ENCODE measurements at places on chromosomes 13 and 19. TPM values are rescaled to one million over a fixed set of nuclear protein-coding genes. Genes with fewer than 3 reads are reported as not detected.

LILRA1 gene
- not detected for total RNA-seq

SPTBN4 gene
- total RNA-seq: 0.43 TPM

GFY gene
- total RNA-seq: not detected

RETN gene
- total RNA-seq: not detected

CCDC70 gene
- total RNA-seq: not detected

DNA sequence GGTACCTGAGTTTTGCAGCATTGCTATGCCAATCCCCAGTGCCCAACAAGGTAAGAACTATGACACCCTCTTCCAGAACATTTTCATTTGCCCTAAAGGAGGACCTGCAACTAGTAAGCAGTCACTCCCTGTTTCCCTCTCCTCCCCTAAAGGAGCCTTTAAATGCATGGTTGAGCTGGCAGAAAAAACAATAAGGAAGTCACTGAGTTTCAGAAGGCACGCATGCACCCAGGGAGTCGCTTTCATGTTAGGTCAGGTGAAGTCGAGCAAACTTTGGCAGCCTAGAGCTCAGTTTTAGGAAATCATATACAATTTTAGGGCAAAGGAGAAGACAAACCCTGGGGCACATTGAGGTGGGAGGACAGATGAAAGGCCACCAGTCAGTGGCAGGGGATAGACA is 11.8 kb downstream of the NLRP11 start:
- no peaks in the 10 kb centered on the region for H3K4me1 ChIP-seq
- H3K27me3 ChIP-seq: no peaks in the 10 kb centered on the region
- DNase-seq: no peak
- no peak overlapping the region for H3K4me3 ChIP-seq
- H3K27ac ChIP-seq: no peak overlapping the region

GRCh38 chr19:29724102-29724641 is 9.1 kb upstream of the C19orf12 start:
- peak overlapping the region; percentile 55 for H3K4me3 ChIP-seq
- DNase-seq: no peak
- H3K27me3 ChIP-seq: no peaks in the 10 kb centered on the region
- no peaks in the 10 kb centered on the region for H3K36me3 ChIP-seq
- no peak overlapping the region for H3K27ac ChIP-seq

DNA sequence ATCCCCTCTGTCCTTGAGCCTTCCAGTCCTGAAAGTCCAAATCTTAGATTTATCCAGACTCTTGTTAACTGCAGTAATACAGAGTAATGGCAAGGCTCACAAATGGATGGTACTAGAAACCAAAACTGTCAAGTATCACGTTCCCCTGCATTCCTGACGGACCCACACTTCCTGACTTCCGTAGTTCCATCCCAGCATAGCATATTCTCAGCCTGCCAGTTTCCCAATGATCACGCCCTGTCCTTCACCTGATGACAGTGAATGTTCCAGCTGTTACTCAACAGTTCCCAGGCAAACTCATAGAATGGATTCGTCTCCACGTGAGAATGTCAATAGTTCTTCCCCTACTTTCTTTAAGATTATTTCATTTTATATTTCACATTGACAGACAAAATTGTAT is 33.6 kb downstream of the SLC7A1 start:
- no peak for DNase-seq
- no peaks in the 10 kb centered on the region for H3K36me3 ChIP-seq
- peaks cover 5% of the 10 kb centered on the region for H3K4me1 ChIP-seq
- no peak overlapping the region for H3K27ac ChIP-seq

All from ascending aorta (tissue), 2 donors.